H4 (cell line): ENCODE measurements at places on chromosomes 6 and 20. TPM values are rescaled to one million over a fixed set of nuclear protein-coding genes. Genes with fewer than 3 reads are reported as not detected.

C20orf144 gene
- not detected in 2 replicates for total RNA-seq

LY6G6F gene
- not detected in 2 replicates for total RNA-seq

- no peak for DNase-seq
Observed at GRCh38 chr20:23492292-23492691, 1.4 kb downstream of the CST8 start.

GRCh38 chr6:13367396-13367795 lies 39.1 kb upstream of the TBC1D7 start:
- no peak for DNase-seq

DNA sequence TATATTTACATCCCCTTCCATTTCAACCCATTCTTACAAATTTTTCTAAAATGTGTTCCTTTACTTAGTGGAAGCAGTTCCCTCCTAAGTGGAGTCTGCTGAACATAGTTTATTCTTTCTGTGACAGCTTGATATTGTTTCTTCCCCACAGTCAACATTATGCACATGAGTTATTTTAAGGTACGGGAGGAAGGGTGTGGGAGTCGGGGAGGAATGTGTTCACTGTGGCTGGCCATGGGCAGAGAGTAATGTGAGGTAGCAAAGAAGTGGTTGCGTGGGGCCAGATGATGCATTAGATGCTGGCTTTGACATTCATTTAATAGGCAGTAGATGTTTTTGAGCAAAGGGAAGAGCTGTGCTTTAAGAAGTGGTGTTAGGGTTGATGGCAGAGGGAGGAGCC lies 98.5 kb downstream of the ARMC2 start:
- no peak for DNase-seq

DNA sequence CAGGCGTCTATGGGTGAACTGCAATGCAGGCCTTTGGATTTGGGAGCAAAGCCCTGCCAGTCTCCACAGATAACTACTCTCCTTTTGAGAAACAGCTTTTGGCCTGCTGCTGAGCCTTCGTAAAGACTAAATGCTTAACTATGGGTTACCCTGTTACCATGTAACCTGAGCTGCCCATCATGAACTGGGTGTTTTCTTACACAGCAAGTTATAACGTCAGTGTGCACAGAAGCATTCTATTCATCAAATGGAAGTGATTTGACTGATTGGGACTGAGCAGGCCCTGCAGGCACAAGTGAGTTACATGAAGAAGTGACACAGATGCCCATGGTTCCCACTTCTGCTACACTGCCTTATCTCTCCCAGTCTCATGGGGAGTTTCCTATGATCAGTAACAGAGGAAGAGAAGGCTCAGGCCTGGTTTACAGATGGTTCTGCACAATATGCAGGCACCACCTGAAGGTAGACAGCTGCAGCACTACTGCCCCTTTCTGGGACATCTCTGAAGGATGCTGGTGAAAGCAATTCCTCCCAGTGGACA lies 319.1 kb downstream of the CD83 start:
- DNase-seq = no peak

GRCh38 chr20:63273635-63274380 lies 1.2 kb downstream of the ARFGAP1 start:
- DNase-seq = peak; percentile 39
